Psoas muscle (tissue), 8 donors: ENCODE measurements at places on chromosomes 2 and 18. TPM values are rescaled to one million over a fixed set of nuclear protein-coding genes. Genes with fewer than 3 reads are reported as not detected.

The POTEI gene
- not detected for polyA plus RNA-seq

DNA sequence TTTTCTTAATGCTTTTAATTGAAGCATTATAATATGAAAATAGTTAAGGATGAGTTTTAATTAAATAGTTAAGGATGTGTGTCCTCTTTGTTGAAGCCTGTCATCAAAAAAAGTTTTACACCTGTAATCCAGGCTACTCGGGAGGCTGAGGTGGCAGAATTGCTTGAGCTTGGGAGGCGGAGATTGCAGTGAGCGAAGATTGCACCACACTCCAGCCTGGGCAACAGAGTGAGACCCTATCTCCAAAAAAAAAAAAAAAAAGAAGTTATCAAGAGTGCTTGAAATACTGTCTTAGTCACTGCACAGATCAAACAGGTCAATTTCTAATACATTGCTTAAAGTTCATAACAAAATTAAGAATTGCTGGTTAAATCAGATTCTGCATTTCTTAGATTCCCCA, 193.6 kb downstream of the CD226 start:
- no peak for DNase-seq

The ZFP36L2 gene
- polyA plus RNA-seq, result 26.3 TPM

DNA sequence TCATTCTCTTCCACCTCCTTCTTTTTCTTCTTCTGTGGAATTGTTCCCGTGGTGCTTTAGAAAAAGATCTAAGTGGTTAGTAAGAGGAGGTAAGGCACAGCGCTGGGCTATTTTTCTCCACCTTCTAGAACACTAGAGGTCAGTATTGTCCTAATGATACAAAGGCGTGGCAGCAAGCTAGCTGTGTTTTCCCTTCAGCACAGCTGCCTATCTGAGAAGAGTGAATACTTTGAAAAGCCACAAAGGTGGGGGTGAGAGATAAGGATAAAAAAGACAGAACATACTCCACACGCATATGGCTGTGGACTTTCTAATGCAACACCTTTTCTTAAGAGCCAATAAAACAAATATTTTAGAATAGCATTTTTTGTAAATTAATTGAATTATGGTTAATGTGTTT, 2.1 kb downstream of the CNTNAP5 start:
- no peak for DNase-seq
